ENCODE measurements at places on chromosomes 3 and 15. TPM values are rescaled to one million over a fixed set of nuclear protein-coding genes. Genes with fewer than 3 reads are reported as not detected.
A peak's percentile ranks its signal among the peaks of the same experiment; 100 is the strongest.

DNA sequence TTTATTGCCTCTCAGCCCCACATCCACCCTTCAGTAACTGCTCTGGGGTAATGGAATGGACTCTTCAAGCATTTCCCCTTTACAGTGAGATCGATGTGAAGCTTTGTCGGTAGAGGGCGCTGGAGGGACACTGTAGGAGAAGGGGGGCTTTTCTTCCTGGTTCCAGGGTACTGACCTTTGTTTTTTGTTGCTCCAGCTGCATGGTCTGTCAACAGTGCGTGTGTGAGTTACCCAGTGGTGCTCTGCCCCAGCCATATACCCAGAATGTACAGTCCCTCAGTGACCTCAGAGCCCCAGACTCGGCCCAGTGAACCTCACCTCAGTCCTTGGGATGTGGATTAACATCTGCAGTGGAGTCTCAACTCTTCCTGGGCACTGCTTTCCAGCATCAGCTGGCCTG is 180.3 kb upstream of the TSC22D2 start:
- H3K4me3 ChIP-seq: no peak overlapping the region
- no peaks in the 10 kb centered on the region for H3K36me3 ChIP-seq
- no peaks in the 10 kb centered on the region for H3K4me1 ChIP-seq
- H3K27ac ChIP-seq: no peak overlapping the region

GRCh38 chr3:131819381-131820055 is 215.3 kb downstream of the CPNE4 start:
- H3K27ac ChIP-seq: no peak overlapping the region
- H3K36me3 ChIP-seq: no peaks in the 10 kb centered on the region
- no peak for DNase-seq
- H3K4me1 ChIP-seq: no peaks in the 10 kb centered on the region

DNA sequence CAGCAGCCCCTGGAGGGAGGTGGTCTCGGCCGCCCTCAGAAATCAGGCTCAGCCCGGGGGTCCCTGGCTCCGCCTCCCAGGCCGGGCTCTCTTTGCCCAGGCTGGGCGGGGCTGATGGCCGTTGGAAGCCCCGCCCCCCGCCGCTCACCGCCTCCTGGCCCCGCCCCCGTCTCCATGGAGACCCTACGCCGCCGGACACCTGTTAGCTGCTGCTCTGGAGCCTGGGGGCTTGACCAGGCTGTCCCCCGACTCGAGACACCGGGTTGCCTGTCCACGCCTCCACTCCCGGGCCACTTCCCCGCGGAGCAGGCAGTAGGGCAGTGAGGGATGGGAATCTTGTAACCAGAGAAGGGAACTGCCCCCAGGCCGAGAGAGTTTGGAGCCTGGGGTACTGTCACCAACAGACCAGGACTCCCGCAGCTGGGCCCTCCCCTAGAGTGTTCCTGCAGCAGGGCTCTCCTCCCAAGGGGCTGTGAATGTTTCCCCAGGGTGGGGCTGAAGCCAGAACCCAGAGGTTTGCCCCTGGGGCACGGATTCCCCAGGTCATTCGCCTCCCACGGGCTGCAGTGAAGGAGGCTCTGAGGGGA is 27.8 kb upstream of the RPL32 start:
- DNase-seq: no peak
- H3K27ac ChIP-seq: no peak overlapping the region
- peaks cover 28% of the 10 kb centered on the region for H3K4me1 ChIP-seq
- no peaks in the 10 kb centered on the region for H3K36me3 ChIP-seq

DNA sequence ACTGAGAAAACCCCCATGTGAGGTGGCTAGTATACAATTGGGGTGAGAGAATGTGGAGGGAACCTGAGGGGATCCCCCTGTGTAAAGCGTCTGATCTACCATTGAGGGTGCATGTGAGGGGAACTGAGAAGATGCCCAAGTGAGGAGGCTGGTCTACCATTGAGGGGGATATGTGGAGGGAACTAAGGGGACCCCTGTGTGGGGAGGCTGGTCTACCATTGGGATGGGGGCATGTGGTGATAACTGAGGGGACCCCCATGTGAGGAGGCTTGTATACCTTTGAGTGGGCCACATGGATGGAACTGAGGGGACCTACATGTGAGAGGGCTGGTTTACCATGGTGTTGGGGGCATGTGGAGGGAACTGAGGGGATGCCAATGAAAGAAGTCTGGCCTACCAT is 160.8 kb downstream of the FBLN2 start:
- H3K36me3 ChIP-seq: no peaks in the 10 kb centered on the region
- no peak overlapping the region for H3K27ac ChIP-seq
- no peaks in the 10 kb centered on the region for H3K4me1 ChIP-seq
- no peaks in the 10 kb centered on the region for H3K27me3 ChIP-seq
- no peak for DNase-seq
- no peak overlapping the region for H3K4me3 ChIP-seq

GRCh38 chr3:152360302-152360701 is 91.6 kb downstream of the MBNL1 start:
- no peaks in the 10 kb centered on the region for H3K27me3 ChIP-seq
- H3K4me3 ChIP-seq: no peak overlapping the region
- DNase-seq: no peak
- H3K27ac ChIP-seq: no peak overlapping the region
- H3K36me3 ChIP-seq: peaks cover 4% of the 10 kb centered on the region

DNA sequence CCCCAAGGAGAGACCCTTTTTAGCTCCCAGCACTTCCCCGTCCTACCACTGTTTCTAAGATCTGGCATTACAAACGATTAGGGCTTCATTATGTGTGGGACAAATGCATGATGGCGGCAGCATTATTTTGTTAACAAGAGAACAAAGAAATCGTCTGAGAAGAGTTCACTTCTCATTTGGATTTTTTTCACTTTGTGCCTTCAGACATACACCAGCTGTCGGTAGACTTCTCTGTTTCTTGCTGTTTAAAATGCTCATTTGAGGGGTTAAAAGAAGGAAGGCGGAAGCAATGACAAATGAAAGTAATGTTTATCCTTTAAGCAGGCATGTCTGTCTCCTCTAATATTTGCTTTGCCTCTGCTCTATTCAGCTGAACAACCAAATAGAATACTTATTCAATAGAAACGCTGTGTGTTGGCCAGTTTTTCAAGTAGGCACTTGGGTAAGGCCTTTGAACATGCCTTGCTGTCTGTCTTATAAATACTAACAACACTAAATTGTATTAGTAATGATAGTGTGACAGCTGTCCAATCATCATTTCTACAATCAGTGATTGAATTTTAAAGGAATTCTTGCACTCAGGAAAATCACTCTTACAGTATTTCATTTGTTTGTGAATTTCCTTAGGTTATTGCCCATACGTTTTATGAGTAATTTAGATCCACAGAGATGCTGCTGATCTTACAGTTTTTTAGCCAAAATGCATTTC is 382.4 kb downstream of the IL5RA start:
- H3K4me1 ChIP-seq: no peaks in the 10 kb centered on the region
- no peak overlapping the region for H3K27ac ChIP-seq
- H3K27me3 ChIP-seq: no peaks in the 10 kb centered on the region
- no peaks in the 10 kb centered on the region for H3K36me3 ChIP-seq

DNA sequence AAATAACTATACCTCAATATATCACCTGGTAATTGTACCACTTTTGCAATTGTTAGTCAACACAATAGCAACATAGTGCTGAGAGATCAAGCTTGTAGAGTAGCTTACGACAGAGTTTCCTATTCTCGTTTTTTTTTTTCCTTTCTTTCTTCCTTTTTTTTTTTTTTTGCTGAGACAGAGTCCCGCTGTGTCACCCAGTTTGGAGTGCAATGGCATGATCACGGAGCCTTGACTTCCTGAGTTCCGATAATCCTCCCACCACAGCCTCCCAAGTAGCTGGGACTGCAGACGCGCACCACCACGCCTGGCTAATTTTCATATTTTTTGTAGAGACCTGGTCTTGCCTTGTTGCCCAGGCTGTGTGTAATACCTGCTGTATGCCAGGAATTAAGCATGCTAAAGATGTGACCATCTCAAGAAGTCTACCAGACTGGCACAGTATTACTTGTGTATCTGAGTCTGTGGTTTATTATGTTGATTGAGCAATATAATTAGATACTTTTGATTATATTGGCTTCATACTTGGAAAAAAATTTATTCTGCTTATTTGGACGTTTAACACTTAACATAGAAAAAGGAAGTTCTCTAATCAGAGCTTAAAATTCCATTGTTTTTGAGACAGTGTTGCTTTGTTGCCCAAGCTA is 3.0 kb downstream of the SELENOT start:
- H3K4me1 ChIP-seq: peaks cover 11% of the 10 kb centered on the region
- DNase-seq: no peak
- peak overlapping the region; percentile 92 for H3K4me3 ChIP-seq
- H3K27ac ChIP-seq: peak overlapping the region; percentile 92

DNA sequence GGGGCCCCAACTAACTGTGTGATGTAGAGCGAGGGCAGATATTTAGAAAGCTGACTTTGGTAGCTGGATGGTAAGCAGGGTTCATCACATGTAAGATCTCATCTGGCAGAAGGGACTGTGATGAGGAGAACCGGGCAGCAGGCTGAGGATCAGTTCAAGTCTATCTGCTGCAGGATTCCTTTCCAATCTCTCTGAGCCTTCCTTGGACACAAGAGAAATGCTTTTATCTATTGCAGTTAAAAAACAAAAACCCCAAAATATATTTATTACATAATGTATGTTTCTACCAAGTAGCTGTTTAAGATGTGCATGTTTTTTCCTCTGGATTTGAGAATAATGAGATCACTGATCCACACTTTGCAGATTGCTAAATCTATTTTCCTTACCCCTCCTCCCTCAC is 411.5 kb downstream of the RAP2B start:
- no peak overlapping the region for H3K4me3 ChIP-seq
- no peak overlapping the region for H3K27ac ChIP-seq
- H3K4me1 ChIP-seq: no peaks in the 10 kb centered on the region
- H3K36me3 ChIP-seq: no peaks in the 10 kb centered on the region
- DNase-seq: no peak

DNA sequence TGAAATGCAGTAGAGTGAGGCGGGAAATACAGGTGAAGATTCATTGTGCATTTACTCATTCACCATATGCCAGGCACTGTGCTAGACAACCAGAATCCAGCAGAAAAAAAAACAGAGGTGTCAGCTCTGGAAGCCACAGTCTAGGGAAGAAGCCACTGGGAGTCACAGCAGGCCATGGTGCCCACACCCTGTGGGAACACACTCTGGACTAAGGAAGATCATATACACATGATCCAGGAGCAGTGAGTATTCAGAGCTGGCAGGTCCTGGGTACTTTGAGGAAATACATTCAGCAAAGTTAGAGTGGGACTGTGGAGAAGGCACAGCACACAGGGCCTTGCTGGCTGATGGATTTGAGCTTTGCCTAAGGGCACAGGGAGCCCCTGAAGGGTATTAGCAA is 14.8 kb downstream of the FAM240A start:
- H3K36me3 ChIP-seq: no peaks in the 10 kb centered on the region
- H3K4me1 ChIP-seq: peaks cover 3% of the 10 kb centered on the region
- H3K27ac ChIP-seq: no peak overlapping the region
- H3K4me3 ChIP-seq: no peak overlapping the region
- DNase-seq: no peak
- H3K27me3 ChIP-seq: no peaks in the 10 kb centered on the region

Gene SIAH2
- polyA plus RNA-seq: 6.6 TPM

Gene CSNK1G1
- 19.8 TPM for polyA plus RNA-seq

GRCh38 chr3:168094877-168095610 is 680 bp downstream of the GOLIM4 start:
- peak overlapping the region; percentile 76 for H3K4me3 ChIP-seq
- H3K27ac ChIP-seq: peak overlapping the region; percentile 81
- H3K36me3 ChIP-seq: no peaks in the 10 kb centered on the region
- no peaks in the 10 kb centered on the region for H3K4me1 ChIP-seq
- peak; percentile 30 for DNase-seq

Gene ZBBX
- polyA plus RNA-seq: not detected

- no peak for DNase-seq
- no peaks in the 10 kb centered on the region for H3K27me3 ChIP-seq
- no peak overlapping the region for H3K27ac ChIP-seq
- H3K4me3 ChIP-seq: no peak overlapping the region
Measured at GRCh38 chr3:52931889-52932288, 34.5 kb upstream of the STIMATE start.

DNA sequence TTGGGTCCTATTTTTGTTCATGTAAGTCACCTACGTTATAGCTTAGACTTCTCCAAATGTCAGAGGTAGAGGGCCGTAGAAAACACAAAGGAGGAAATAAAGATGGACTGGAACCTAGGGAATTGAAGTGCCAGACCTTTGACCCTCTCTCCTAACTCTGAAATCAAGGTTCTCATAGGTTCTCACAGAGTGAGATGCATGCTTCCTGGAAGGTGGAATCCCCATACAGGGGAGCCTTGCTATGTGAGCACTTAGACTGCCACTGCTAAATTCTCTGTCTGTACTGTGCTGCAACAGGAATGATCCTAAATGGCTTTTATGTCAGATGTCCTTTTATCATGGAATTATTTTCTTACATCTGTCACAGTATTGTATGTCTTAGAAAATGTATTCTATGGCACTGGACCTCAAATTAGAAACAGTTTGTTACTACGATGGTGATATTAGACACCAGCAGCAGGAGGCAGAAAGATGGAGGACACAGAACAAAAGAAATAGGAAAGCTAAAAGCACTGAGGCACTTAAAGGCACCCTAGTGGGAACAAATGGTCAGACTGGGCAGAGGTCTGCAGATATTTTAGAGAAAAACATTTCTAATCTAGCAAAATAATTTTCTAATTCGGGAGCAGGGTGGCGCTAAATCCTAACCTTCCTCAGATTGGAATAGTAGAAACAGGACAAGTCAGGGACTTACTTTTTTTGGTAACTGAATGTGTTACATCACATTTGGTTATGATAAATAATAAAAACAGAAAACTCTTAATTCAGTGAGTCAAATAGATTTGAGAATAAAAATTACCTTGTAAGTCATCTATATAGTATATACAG is 60.2 kb upstream of the CDAN1 start:
- no peaks in the 10 kb centered on the region for H3K4me1 ChIP-seq
- no peak for DNase-seq
- H3K27ac ChIP-seq: no peak overlapping the region
- no peaks in the 10 kb centered on the region for H3K36me3 ChIP-seq
- H3K27me3 ChIP-seq: no peaks in the 10 kb centered on the region
- no peak overlapping the region for H3K4me3 ChIP-seq

- no peak overlapping the region for H3K27ac ChIP-seq
- H3K4me1 ChIP-seq: no peaks in the 10 kb centered on the region
- DNase-seq: no peak
- H3K27me3 ChIP-seq: no peaks in the 10 kb centered on the region
Measured at GRCh38 chr3:45453083-45453482, 64.7 kb downstream of the LARS2 start.

Gene FSD2
- 0.39 TPM for polyA plus RNA-seq

GRCh38 chr3:36172699-36173098 is 207.6 kb upstream of the STAC start:
- H3K4me3 ChIP-seq: no peak overlapping the region
- H3K27me3 ChIP-seq: no peaks in the 10 kb centered on the region
- no peaks in the 10 kb centered on the region for H3K4me1 ChIP-seq
- no peak overlapping the region for H3K27ac ChIP-seq
- H3K36me3 ChIP-seq: no peaks in the 10 kb centered on the region

Gene SACM1L
- 29.3 TPM for polyA plus RNA-seq

Gene CCDC54
- polyA plus RNA-seq: not detected

- H3K4me3 ChIP-seq: peak overlapping the region; percentile 79
- no peaks in the 10 kb centered on the region for H3K27me3 ChIP-seq
- H3K27ac ChIP-seq: peak overlapping the region; percentile 91
- DNase-seq: no peak
- H3K36me3 ChIP-seq: no peaks in the 10 kb centered on the region
Measured at GRCh38 chr3:169966951-169967915, 626 bp downstream of the SEC62 start.

Gene GRM7
- polyA plus RNA-seq: not detected

- H3K27me3 ChIP-seq: no peaks in the 10 kb centered on the region
- no peak overlapping the region for H3K4me3 ChIP-seq
- H3K4me1 ChIP-seq: no peaks in the 10 kb centered on the region
- H3K27ac ChIP-seq: no peak overlapping the region
Measured at GRCh38 chr15:100861511-100861991, 18.1 kb upstream of the ALDH1A3 start.

Gene SHF
- polyA plus RNA-seq: 0.70 TPM
